ENCODE measurements at places on chromosomes 4 and X.

GRCh38 chrX:137547291-137547690, 18.6 kb upstream of the ZIC3 start:
- no peak for DNase-seq

DNA sequence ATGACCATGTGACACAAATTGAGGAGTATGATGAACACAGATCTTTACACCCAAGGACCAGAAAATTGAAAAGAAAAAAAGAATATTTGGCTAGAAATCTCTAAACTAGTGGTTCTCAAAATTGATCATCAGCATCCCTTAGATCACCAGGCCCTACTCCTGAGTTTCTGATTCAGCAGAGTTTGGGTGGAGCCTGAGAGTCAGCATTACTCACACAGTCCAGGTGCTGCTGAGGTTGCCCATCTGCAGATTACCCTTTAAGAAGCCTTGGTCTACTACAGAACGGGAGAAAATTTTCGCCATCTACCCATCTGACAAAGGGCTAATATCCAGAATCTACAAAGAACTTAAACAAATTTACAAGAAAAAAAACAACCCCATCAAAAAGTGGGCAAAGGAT, 182.8 kb downstream of the MOSPD2 start:
- DNase-seq: no peak

DNA sequence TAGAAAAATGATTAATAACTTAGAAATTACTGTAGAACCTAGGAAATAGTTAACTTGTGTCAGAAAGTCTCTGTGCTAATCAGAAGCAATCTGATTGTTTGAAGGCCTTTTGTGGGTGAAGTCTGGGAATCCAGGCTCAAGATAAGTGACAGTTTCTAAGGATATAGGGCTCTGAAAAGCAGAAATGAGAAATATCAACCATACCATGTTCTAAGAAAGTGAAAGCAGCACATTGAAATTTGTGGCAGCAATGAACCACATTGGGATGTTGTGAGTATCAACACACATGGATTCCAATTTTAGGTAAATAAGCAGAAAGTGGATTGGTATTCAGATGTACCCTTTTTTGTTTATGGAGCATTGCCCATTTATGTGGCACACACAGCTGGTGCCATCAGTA, 464.6 kb downstream of the IL15 start:
- no peak for DNase-seq

DNA sequence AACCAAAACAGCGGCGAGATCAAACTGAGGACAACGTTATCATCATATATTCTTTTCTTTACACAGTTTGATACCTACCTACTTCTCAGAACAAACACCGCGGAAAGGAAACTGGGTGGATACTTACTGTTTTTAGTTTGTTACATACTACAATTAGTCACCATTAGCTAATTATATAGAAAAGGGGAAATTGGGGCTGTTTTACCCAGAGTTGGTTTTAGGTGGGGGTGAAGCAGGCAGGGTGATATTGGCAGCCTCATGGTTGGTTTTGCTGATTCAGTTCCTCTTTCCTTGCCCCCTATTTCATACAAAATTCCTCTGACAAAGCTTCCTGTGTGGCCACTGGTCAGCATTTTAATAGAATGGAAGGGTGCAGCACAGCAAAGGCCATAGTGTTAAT, 77.8 kb downstream of the SORBS2 start:
- no peak for DNase-seq

DNA sequence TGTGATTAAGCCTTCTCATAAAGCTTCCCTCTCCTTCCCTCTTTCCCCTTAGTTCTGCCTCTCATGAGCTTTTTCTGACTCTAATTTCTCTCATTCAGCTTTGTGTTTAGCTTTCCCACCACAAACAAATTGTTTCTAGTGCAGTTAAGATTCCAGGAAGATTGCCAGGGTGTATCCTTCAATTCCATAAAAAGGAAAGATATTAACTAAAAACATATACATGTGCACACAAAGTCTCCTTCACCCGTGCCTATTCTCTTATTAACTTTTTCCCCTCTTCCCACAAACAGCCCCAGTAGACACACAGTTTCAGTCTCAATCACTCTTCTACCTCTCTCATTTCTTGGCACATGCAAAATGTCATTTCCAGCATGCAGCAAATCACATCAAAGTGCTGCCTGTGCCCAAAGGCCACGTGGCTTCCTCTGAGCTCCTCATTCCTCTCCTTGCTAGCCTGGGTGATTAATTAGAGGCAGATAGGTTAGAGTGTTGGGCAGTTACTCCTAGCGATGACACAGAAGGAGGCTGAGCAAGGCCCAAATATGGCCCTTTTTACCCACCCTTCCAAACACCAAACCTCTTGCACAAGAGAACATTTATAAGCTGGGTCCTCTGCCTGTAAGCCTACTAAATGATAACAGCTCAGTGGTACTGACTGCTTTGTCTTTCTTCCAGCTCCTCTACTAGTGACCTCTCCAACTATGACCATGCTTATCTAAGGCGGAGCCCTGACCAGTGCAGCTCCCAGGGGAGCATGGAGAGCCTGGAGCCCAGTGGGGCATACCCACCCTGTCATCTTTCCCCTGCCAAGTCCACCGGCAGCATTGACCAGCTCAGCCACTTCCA, 159.6 kb downstream of the SOWAHB start:
- DNase-seq: peak; percentile 80

Measured in tibial artery (tissue), 4 donors.